LHCN-M2 (cell line): ENCODE measurements at places on chromosomes 13 and 19. TPM values are rescaled to one million over a fixed set of nuclear protein-coding genes. Genes with fewer than 3 reads are reported as not detected.
A peak's percentile ranks its signal among the peaks of the same experiment; 100 is the strongest.

DNA sequence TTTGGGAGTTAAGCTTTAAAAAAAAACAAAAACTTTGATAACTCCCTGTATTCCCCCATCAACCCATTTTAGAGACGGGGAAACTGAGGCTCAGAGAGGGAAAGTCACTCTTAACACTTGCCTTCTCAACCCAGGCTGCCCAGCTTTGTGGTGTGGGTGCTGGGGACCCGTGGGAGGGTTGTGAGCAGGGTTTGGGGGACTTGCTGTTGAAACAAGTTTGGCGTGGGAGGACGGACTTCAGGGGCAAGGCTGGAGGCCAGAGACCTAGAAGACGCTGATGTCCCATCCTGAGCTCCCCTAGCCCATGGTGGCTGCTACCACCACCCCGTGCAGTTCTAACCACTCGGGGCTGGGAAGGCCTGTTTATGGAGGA lies 747 bp upstream of the CACTIN start:
- no peak for DNase-seq

GRCh38 chr19:41357746-41358145 lies 4.0 kb upstream of the TGFB1 start:
- no peak for DNase-seq

- no peak for DNase-seq
These were observed 12.8 kb upstream of the RASA3 start for GRCh38 chr13:114145256-114145655.

- peak; percentile 36 for DNase-seq
These were observed 568 bp downstream of the ATP11A start for GRCh38 chr13:112690283-112690929.

DNA sequence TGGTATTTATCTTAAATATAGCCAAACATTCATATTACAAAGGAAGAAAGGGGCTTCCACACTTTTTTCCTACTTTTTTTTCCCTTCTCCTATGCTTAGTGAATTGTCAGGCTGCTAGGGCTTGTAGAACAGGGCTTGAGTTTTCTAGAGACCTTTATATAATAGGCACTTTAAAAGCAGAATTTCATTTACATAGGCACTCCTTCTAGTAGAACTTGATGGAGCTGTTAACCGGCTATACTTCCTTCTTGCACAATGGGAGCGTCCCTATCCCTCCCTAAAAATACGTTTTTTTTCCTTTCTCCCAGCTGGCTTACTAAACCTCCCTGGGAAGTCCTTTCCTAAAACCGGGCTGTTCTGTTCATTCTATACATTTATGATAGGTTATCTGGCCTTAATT lies 1.1 kb downstream of the TRIM13 start:
- peak; percentile 9 for DNase-seq

DNA sequence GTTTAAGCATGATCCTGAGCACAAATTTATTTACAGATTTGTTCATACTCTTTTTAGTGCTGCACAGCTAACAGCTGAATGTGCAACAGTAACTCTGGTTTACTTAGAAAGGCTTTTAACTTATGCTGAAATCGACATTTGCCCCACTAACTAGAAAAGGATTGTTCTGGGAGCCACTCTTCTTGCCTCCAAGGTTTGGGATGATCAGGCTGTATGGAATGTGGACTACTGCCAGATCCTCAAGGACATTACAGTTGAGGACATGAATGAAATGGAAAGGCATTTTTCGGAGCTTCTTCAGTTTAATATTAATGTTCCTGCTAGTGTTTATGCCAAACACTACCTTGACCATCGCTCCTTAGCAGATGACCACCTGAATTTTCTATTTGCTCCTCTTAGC lies 16.0 kb downstream of the ZNF100 start:
- DNase-seq: peak; percentile 50

- DNase-seq: no peak
These were observed 258.9 kb downstream of the FOXO1 start for GRCh38 chr13:40407567-40407966.

GRCh38 chr19:35295792-35296462 lies 4.0 kb downstream of the MAG start:
- no peak for DNase-seq

DNA sequence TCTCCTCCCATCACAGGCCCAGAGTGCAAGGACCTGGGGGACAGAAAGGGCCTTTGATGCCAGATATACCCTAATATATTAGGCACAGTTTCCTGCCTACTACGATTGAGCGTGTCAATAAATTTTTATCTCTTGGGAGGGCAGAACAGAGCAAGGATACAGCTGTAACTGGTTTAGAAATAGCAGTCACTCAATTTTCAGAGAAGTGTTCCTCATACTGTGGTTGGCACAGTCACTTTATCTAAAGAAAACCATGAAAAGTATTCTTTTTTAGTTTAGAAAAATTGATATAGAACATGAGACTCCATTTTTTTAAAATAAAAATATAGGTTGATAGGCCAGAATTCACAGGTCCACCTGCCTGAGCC lies 460 bp upstream of the ZNF155 start:
- DNase-seq: no peak

DNA sequence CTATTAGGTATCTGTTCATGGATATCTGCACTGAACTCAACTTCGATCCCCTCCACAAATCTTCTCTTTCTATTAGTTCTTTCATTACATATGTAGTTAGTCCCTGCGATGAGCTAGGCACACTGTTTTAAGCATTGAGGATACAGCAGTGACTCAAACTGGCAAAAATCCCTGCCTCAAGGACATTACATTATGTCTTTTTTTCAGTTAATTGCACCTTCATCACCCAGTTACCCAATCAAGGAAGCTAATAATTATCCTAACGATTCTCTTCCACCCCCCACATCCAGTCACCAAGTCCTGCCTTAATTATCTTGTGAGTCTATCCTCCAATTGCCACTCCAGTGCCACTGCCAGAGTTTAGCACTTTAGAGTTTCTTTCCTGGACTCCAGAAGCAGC lies 89.3 kb downstream of the C13orf42 start:
- DNase-seq: no peak

DNA sequence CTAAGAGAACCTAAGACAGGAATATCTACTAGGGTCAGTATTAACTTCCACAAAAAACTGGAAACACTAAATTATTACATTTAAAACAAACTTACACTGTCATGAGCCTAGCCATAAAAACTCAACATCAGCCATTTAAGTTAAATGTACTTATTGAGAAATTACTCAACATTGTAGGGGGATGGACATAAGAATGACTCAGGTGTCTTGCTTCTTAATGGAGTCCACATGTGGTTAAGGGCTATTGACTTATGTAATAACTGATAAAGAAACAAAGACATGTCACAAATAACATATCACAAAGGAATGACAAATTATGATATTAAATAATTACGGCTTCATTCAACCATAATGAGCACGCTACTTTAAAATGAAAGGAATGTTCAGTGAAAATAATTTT lies 36.2 kb downstream of the CLDN10 start:
- DNase-seq: no peak

GRCh38 chr13:28538932-28539331 lies 44.0 kb upstream of the FLT1 start:
- DNase-seq: no peak

- no peak for DNase-seq
These were observed 41.7 kb upstream of the UBL3 start for GRCh38 chr13:29892151-29892550.

- DNase-seq: no peak
These were observed 1101.4 kb downstream of the PCDH9 start for GRCh38 chr13:66128692-66129269.

DNA sequence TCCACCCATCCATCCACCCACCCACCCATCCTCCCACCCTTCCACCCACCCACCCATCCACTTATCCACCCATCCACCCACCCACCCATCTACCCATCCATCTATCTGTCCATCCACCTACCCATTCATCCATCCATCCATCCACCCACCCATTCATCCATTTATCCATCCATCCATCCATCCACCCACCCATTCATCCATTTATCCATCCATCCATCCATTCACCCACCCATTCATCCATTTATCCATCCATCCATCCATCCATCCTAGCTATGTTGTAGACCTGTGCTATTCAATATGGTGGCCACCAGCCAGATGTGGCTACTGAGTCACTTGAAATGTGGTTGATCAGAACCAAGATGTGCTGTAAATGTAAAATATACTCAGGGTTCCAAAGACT lies 5.1 kb downstream of the CAMSAP3 start:
- DNase-seq: no peak

DNA sequence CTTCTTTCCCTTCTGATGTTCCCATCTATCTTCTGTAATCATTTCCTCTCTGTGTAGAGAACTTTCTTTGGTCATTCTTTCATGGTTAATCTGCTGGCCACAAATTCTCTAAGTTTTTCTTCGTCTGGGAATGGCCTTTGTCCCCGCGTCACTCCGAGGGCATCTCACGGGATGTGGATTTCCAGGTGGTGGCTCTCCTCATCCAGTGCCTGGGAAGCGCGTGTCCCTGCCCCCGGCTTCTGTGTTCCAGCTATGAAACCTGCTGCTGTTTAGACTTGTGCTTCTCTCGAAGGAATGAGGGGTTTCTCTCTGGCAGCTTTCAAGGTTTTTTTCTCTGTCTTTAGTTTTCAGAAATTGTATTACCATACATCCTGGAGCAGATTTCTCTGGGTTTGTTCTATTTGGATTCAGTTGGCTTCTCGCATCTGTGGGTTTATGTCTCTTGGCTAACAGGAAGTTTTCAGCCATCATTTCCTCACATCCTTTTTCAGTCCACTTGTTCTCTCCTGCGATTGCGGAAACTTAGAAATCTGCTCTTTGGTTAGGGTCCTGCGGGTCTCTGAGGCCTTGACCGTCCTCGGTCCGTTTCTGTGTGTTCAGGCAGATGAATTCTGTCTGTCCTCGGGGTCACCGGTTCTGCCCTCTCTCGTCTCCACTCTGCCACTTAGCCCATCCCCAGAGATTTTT lies 36.9 kb upstream of the DCUN1D2 start:
- DNase-seq: no peak

DNA sequence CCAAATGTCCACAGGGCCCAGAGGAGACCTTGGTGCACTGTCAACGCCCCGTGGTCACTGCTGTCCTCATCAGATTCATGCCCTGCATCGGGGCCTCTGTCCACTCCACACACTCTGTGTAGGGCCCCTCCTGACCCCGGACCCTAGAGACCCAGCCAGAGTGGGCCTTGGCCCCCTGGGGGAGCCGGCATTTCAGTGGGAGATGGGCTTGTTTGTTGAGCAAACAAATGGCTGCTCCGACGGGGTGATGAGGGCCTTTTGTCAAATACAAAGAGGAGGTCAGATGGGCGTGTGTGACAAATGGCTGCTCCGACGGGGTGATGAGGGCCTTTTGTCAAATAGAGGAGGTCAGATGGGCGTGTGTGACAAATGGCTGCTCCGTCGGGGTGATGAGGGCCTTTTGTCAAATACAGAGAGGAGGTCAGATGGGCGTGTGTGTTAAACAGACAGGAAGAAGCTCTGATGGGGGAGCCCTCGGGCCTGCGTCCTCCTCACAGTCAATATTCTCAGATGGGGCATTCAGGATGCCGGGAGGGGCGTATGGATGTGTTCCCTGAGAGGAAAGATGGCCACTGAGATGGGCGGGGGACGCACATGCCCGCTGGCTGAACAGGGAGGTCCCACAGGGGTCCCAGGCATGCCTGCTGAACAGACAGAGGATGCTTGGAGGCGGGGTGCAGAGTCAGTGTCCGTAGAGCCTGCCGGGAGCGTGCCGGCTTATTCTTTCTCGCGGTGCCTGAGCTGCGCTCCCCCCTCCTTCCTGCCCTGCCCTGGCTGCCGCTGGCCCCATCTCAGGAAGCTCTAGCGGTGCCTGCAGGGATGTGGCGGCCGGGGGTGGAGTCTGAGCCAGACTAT lies 36.3 kb downstream of the SMIM24 start:
- DNase-seq: no peak

DNA sequence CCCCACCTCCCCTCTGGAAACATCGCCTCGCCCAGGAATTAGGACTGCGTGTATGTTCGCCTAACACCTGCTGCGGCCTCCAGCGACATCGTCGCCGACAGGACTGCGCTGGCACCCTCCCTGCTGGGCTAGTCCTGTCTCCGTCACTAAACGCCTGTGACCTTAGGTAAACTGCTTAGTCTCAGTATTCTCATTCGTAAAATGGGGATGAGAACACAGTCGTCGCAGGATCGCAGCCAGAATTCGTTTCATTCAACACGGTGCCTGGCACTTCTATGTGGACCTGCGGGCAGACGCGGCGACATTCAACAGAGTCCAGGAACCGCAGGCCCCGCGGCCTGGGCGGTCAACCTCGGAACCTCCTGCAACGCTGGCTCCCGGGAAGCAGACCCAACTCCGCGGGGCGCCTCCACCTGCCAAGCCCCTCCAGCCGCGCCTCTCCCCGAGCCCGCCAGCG lies 485 bp downstream of the CRYL1 start:
- peak; percentile 4 for DNase-seq

- DNase-seq: no peak
These were observed 9.3 kb downstream of the SLC7A10 start for GRCh38 chr19:33216198-33216830.

DNA sequence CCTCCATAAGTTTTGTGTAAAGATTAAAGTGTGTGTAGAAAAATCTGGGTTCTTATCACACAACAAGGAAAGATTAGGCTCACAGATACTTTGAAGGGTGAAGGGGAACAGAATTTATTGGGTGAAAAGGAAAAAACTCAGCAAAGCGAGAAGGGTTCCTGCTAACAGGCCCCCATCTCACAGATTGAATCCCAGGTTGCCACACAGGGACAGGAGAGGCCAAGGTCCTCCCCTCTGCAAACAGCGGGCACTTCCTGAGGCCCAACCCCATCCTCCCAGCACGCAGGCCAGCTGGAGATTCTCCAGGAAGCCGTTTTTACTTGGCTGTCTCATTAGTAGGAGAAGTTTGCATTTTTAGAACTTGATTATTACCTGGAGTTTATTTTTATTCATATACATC lies 15.2 kb upstream of the ERCC5 start:
- DNase-seq: no peak

GRCh38 chr13:48962281-48962680 lies 13.4 kb upstream of the FNDC3A start:
- DNase-seq: no peak

DNA sequence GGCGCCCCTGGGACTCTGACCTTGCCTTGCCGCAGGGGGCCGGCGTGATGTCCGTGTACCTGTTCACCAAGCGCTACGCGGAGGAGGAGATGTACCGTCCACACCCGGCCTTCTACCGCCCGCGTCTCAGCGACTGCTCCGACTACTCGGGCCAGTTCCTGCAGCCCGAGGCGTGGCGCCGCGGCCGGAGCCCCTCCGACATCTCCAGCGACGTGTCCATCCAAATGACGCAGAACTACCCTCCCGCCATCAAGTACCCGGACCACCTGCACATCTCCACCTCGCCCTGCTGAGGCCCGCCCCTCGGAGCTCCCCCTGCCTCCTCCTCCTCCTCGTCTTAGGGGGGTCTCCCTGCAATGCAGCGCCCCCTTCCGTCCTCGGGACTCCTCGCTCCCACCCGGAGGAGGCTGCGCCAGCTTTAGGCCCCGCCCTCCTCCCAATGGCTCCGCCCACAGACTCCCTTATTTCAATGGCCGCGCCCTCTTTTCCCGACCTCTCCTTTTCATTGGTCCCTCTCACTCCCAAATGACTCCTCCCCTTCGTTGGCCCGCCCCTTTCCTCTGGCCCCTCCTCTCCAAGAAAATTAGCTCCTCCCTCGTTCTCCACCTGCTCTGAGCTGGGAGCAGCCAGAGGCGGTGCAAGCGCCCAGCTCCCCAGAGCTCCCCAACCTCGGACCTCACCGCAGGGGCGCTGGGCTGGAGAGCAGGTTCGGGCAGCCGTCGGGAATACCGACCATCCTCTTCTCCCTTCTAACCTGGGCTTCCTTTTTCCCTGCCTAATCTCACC lies 20.5 kb upstream of the CACNG8 start:
- DNase-seq: no peak

C1QTNF9 gene
- not detected in 2 replicates for total RNA-seq

CCDC70 gene
- total RNA-seq: not detected in 2 replicates

NKPD1 gene
- 0.06 TPM in 1 of 2 replicates, not detected in the other for total RNA-seq

ZNF793 gene
- 1.4 and 1.6 TPM in 2 replicates for total RNA-seq

LILRA6 gene
- not detected in 2 replicates for total RNA-seq

ZNF544 gene
- total RNA-seq: 43.8 and 49.2 TPM in 2 replicates

ZNF136 gene
- 6.8 and 7.1 TPM in 2 replicates for total RNA-seq
